ENCODE measurements at places on chromosomes 3 and 15.

DNA sequence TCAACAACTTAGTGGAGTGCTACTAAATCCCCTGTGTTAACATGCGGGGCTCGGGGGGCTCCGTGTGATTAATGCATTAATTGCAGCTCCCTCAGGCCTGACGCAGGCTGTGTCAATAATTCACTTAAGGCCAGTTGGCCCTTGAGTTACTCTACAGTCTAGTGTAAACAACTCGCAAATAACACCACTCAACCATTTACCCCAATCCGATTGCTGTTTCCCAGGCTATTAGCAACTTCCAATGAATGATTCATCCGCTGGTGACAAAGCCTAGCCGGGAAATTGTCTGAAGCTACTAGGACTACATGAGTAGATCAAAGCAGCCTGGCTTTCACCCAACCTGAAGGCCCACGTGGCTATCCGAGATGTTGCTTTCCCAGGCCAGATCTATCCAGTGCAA, 121.3 kb upstream of the SOX14 start:
- DNase-seq = no peak

DNA sequence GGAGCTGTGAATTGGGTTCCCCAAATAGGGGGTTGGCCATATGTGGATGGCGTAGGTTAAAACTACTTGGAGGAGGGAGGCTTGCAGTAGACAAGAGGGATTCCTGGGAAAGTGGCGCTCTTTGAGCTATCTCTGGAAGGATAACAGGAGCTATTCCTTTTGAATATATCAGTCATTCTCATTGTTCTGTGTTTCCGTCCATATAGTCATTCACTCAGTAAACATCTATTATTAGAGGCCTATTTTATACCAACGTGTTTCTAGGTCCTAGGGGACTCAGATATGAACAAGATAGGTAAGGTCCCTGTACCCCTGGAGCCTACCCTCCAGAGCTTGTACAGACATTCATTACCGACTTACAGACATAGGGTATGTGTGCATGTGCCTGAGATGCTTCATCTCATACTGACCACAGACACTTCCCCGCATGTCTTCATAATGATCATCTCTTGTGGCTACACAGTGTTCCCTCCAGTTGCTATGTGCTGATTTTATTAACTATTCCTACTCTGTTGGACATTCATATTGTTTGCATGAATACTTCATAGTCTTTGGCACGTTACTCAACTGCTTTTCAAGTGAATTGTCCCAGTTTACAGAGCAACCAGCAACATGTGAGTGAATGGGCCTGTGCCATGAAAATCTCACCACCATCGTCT, 55.8 kb upstream of the VILL start:
- no peak for DNase-seq

DNA sequence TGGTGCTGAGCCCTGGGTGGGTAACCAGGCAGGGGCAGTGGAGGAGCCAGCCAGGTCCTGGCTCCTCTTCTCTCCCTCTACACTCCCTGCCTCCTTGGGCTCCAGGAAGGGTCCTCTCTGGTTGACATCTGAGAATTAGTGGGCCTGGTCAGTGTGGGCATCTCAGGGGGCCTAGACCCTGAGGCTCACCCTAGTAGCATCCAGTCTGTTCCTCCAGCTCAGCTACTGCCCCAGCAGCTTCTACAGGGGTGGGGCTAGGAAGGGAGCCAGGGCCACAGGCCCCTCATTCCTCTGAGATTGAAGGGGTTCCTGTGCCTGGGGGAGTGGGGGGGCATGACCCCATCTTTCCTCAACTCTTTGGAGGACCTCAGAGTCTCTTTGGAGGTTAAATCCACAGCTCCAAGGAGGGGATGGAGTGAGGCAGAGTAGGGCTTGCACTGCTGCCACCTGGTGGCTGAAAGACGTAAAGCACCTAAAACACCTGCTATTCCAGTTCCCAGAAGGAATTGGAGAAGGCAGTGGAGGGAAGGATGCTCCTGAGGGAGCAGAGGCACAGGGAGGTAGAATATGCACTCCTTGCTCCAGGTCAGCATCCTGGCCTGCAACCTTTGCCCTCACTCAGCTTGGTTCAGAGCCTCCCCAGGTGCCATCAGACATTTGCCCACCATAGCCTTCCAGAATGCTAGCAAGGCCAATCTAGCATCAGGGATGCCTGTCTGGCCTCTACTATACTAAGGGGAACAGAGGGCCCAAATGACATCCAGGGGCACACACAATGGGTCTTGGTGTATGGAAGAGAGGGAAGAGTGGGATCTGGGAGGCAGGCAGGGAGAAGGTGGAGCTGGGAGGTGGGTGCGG, 25.1 kb downstream of the C3orf18 start:
- no peak for DNase-seq

DNA sequence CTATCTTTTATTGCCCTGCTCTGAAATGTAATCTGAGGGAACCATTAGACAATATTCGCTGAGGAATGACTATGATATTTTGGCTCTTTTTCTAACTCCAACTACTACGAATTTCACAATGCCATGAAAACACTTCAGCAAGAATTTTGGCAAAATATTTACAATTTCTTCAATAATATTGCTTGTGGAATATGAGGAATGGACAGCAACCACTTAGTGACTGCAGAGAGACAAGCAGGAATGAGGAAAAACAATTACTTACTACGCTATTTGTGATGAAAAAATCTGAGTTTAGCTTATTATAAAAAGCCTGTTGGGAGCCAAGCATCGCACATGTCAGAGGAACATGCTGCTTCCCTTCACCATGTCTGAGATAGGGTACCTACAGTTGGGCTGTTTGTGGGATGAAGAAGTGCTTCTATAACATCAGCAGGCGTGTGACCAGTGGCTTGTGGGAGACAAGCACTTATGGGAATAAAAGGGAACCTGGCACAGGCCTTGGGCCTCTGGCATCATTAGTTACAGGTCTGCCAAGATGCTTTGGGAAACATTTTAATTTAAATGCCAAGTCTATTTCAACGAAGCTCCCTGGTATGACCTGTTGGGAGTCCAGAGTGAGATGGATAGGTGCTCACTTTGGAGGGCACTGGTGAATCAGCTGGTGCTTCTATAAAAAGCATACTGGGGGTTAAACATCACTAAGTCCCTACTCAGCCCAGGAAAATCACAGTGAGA, 2.7 kb upstream of the PLCL2 start:
- DNase-seq = no peak

DNA sequence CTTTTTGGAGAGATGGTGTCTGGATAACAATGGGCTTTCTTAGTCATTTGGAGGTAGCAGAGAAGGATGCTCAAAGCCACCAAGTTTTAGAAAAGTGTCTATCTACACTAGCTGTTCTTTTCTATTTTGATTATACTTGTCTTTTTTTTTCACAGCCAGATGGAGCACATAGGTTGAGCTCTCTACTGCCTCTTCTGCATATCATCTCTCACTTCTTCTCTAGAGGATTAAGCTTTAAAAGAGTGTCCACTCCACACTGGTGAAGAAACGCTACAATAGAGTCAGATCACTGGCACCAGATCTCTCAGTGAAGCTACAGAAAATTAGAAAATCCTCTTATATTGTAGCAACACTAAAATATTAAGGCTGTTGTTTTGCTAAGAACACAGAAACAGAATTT, 145.3 kb upstream of the MBNL1 start:
- no peak for DNase-seq

DNA sequence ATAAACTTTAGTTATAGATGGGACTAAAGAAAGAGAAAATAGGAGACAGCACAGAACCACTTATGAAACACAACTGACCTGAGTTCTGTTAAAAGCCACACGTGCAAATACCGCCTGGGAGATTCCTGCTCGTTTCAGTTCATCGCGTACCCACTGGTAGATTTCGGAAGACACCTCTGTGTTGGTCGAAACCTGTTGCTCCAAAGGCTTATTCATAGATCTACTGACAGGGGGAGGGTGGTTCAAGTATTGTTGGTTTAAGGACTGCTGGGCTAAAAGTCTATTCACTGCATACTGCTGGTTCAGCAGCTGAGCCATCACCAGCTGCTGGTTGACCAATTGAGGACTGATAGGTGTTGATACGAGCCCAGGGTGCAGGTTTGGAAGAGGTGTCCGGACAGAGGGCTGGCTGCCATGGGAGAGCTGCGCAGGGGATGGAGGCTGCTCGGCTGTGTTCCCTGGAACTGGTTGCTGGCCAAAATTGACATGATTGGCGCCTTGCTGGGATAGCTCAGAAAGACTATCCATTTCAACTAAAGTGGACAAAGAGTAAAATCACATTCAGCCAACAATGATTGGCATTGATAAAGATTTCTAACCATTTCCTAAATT, 30.6 kb downstream of the SATB1 start:
- no peak for DNase-seq

DNA sequence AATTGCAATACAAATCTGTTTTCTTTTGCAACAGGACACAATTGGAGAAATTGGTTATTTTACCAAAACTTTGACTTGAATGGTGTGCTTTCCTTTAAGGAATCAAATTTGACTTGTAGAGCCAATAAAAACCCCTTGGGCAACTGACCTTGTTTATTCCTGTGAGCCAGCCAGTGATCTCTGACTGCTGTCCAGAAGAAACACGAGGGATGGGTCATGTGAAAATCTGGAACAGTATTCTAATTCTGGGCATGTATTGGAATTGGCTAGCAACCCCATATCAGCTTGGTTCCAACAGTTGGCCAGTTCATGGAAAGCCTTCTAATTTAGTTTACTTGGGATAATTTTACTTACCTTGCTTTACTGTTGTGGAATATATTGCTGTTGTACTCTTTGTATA, 19.1 kb upstream of the HHATL start:
- no peak for DNase-seq

DNA sequence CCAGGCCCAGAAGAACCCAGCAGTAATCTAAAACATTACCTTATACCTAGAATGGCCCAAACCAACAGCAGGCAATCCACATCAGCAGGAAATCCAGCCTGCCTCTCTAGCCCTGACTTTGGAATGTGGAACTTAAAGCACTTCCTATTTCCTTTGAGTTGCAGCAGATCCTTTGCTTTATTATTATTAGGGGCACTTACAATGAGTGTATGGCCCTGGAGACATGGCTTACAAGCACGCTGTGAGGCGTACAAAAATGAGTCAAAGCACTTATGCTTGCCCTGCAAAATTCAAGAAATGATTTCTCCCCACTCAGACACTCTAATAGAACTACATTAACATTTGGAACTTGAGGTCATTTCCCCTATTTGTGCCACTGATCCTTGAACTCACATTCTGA, 9.5 kb upstream of the KNSTRN start:
- DNase-seq = no peak

DNA sequence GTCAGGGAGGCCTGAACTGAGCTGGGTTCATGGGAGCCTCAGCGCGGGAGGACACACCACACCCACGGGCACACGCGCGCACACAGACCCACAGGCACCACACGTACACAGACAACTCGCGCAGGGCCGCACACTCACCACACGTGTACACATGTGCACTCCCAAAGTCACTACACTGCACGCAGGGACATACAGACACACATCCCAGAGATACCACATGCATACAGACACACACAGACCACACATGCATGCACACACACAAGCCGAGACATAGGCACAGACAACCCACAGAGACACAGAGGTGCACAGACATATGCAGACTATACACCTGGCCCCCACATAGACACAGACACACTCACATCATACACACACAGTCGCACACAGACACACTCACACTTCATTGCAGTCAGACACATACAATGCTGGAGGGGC, 1.1 kb upstream of the MGLL start:
- no peak for DNase-seq

GRCh38 chr3:151037746-151038477, 47.6 kb upstream of the MED12L start:
- DNase-seq = peak; percentile 97

DNA sequence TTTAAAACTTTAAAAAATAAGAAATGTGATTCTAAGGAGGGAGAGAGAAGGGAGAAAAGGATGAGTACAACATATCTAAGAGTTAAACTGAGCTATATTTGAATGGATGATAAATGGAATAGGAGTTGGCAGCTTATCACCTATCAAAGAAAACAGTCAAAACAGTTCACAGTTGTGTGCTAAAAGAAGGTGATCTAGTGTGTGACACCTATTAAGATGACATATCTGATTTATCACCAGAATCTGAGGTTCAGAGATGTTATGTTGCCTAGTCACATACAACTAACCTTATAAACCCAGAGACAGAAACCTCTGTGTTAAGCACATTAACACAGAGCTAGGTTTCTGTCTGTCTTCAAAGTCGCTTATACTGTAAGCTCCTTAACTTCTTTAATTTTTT, 3.0 kb downstream of the ATP13A3 start:
- no peak for DNase-seq

DNA sequence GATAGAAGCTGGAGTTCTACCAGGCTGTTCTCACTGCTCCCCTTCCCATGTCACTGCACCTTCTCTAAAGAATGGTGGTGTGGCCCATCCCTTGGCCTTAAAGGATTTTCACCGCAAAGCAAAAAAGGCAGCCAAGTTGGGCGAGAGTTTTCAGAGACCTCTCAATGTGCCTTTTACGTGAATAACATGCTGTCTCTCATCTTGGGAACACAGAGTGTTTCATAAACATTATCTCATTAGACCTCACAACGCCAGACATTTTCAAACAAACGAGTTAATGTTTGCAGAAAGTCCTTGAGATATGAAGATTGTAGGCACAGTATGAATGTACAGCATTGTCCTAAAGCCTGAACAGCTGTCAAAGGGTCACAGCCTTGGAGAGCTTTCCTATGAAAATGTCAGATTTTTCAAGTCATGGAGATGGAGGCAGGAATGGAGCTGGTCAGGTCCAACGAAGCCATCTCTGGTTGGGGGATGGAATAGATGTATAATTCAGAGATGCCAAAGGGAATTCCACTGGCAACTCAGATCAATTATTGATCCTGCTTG, 21.3 kb downstream of the TM4SF1 start:
- no peak for DNase-seq

DNA sequence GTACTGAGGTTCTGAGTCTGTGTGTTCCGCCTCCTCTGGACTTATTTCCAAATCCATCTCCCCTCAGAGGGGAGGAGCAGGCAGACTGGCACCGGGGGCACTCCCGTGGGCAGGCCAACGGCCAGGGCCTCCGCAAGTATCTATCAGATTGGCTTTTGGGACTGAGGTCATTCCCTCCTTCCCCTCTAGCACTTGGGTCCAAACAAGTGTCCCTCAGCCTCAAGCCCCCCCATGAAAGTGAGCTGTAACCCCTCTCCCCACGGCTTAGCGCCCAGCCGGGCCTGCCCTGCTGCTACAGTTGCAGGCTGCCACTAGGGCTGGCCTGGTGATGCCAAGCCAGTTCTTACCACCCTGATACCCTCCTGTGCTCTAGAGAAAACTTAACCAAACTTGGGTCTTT, 17.4 kb downstream of the ITGA11 start:
- DNase-seq = no peak

- no peak for DNase-seq
Observed at GRCh38 chr3:3172627-3173026, 6.9 kb downstream of the CRBN start.

GRCh38 chr3:183664913-183665381, 29.5 kb downstream of the KLHL24 start:
- DNase-seq = peak; percentile 70

All from NCI-H226 (cell line).